ENCODE measurements at places on chromosomes 4 and X. TPM values are rescaled to one million over a fixed set of nuclear protein-coding genes. Genes with fewer than 3 reads are reported as not detected.

DNA sequence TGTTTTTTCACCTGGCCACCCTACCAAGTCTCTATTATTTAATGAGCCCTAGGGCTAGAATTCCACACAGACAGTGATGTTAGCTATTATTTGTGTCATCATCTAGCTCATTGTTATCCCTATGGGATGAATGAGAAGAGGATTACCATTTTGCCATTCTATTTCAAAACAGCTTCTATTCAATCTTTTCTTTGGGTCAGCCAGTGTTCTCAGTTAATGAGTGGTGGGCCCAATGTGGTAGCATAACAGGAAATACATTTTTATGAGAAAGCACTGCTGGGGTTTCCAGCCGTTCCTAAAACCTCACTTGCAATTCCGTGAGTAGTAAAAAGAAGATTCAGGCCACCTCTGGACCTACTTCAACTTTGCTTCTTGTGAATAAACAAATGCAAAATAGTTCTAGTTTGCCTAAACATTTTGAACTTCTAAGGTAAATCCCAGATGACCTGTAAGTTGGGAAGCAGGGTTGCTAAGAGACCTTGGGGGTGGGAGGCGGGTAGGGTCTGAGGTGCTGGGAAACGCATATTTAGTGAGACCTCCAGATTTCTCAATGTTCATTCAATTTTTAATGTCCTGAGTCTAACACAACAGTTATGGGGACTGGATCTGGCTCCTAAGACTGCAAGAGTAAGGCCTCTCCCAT, 24.8 kb upstream of the CYP2U1 start:
- no peaks in the 10 kb centered on the region for H3K4me1 ChIP-seq
- no peaks in the 10 kb centered on the region for H3K27me3 ChIP-seq
- no peaks in the 10 kb centered on the region for H3K36me3 ChIP-seq
- no peak overlapping the region for H3K4me3 ChIP-seq
- H3K27ac ChIP-seq, result no peak overlapping the region
- DNase-seq, result no peak

DNA sequence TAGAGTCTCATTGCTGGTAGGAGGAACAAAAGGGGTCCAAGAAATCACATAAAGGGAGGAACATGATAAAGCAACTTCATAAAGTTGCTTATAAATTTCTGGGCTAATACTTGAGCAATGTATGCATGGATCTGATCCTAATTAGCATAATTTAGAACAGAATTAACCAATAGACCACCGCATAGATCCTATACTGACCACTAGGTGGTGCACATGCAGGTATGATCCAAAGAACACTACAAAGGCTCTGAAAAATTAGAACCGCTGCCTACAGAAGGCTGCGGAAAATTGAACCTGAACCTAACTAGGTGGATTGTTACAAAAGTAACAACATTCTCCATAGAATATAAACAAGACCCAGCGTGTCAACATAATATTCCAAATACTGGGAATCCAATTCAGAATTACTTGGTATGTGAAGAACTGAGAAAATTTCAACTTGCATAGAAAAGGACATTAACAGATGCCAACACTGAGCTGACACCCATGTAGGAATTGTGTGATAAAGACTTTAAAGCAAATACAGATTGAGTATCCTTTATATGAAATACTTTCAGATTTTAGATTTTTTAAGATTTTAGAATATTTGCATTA, 23.3 kb downstream of the BRCC3 start:
- H3K27ac ChIP-seq, result no peak overlapping the region
- no peaks in the 10 kb centered on the region for H3K36me3 ChIP-seq
- no peak overlapping the region for H3K4me3 ChIP-seq
- DNase-seq, result peak; percentile 48
- H3K4me1 ChIP-seq, result no peaks in the 10 kb centered on the region

GRCh38 chr4:168739886-168740285, 243.0 kb downstream of the PALLD start:
- no peak overlapping the region for H3K4me3 ChIP-seq
- H3K27ac ChIP-seq, result no peak overlapping the region
- DNase-seq, result peak; percentile 14
- peaks cover 19% of the 10 kb centered on the region for H3K4me1 ChIP-seq

DNA sequence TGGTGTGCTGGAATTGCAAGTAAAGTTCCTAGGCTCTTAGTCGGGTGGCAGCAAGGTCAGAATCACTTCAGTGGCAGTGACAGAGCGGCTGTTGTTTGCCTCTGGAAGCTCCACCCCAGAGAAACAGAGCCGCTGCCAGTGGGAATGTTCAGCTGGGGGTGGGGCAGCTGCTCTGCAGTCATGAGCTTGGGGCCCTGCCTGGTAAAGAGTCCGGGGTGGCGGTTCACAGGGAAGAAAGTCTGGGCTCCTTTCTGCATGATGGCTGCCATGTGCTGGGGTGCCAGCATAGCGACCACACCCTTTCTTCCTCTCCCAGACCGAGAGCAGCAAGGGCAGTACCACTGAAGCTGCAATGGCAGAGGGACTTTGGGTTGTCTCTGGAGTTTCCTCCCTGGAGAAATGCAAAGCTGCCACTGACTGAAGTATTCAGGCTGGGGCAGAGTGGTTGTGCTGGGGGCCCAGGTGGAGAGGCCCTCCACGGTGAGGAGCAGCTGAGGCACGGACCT, 108.8 kb upstream of the CENPE start:
- H3K36me3 ChIP-seq, result no peaks in the 10 kb centered on the region
- no peak overlapping the region for H3K4me3 ChIP-seq
- H3K4me1 ChIP-seq, result no peaks in the 10 kb centered on the region
- DNase-seq, result no peak

GRCh38 chrX:19291086-19291485, 52.6 kb upstream of the PDHA1 start:
- H3K36me3 ChIP-seq, result no peaks in the 10 kb centered on the region
- DNase-seq, result peak; percentile 58
- H3K27me3 ChIP-seq, result no peaks in the 10 kb centered on the region

GRCh38 chr4:172716291-172716690, 452.3 kb upstream of the GALNT7 start:
- H3K4me1 ChIP-seq, result no peaks in the 10 kb centered on the region
- no peak for DNase-seq
- H3K27me3 ChIP-seq, result no peaks in the 10 kb centered on the region

- H3K4me1 ChIP-seq, result peaks cover 7% of the 10 kb centered on the region
- H3K36me3 ChIP-seq, result peaks cover 97% of the 10 kb centered on the region
- no peak overlapping the region for H3K4me3 ChIP-seq
- DNase-seq, result no peak
- no peak overlapping the region for H3K27ac ChIP-seq
- H3K27me3 ChIP-seq, result no peaks in the 10 kb centered on the region
Measured at GRCh38 chrX:2718821-2719220, 27.7 kb downstream of the CD99 start.

GRCh38 chrX:41600291-41600690, 88.5 kb upstream of the GPR34 start:
- peak overlapping the region; percentile 49 for H3K27ac ChIP-seq
- no peaks in the 10 kb centered on the region for H3K36me3 ChIP-seq
- DNase-seq, result peak; percentile 59
- H3K27me3 ChIP-seq, result no peaks in the 10 kb centered on the region
- peaks cover 47% of the 10 kb centered on the region for H3K4me1 ChIP-seq

- peaks cover 16% of the 10 kb centered on the region for H3K4me1 ChIP-seq
- H3K4me3 ChIP-seq, result no peak overlapping the region
Measured at GRCh38 chr4:124941267-124941666, 228.7 kb upstream of the ANKRD50 start.

GRCh38 chrX:16916561-16916960, 29.9 kb upstream of the REPS2 start:
- H3K36me3 ChIP-seq, result no peaks in the 10 kb centered on the region
- H3K27me3 ChIP-seq, result peaks cover 23% of the 10 kb centered on the region
- H3K4me1 ChIP-seq, result no peaks in the 10 kb centered on the region
- H3K27ac ChIP-seq, result no peak overlapping the region

Gene SHOX
- not detected for total RNA-seq

Gene BDH2
- 33.1 TPM for total RNA-seq

Gene SPANXA2
- not detected for total RNA-seq

Gene GPC4
- 19.4 TPM for total RNA-seq

All from A673 (cell line).